ENCODE measurements at places on chromosomes 11 and 22.

- no peak for DNase-seq
Observed at GRCh38 chr11:26827567-26828081, 105.8 kb upstream of the SLC5A12 start.

DNA sequence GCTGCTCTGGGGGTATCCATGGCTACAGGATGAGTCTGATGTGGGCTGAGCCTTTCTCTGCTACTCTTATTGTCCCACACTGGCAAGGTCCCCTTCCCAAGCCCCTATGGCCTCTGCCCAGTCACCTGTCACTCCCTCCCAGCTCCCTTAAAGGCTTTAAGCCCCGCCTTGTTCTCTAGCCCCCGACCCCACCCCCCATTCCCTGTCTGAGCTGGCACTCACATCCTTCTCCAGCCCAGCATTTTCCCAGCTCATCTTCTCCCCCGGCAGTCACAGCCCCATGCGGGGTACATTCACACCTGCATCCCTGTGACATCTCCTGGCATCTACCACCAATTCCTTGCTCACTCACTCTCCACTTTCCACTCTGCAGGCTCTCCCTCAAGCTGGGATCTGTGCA is 4.3 kb downstream of the MTFP1 start:
- no peak for DNase-seq

- no peak for DNase-seq
Observed at GRCh38 chr22:35369996-35370395, 10.9 kb upstream of the HMOX1 start.

DNA sequence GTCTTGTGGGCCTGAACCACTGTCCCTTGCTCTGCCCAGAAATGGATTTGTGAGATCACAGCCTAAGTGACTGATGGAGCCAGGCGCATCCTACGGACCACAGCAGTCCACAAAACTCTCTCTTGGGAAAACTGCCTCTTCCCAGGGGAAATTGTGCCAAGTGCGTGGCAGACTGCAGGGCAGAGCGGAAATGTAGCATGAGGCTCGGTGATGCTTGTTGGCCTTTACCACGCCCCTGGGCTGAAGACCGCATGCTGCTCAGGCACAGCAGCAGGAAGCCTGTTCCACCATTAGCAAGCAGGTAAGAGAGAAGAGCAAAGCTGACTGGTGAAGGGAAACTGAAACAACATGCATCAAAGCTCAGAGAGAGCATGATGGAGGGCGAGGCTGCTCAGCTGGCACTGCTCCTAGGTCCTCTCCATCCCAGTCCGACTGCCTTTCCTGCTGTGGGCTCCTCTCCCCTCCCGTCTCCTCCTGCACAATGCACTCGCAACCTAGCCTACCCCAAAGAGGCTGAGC is 26.5 kb upstream of the SCARF2 start:
- DNase-seq: peak; percentile 69

- DNase-seq: peak; percentile 10
Observed at GRCh38 chr11:125433454-125434121, 62.5 kb downstream of the FEZ1 start.

DNA sequence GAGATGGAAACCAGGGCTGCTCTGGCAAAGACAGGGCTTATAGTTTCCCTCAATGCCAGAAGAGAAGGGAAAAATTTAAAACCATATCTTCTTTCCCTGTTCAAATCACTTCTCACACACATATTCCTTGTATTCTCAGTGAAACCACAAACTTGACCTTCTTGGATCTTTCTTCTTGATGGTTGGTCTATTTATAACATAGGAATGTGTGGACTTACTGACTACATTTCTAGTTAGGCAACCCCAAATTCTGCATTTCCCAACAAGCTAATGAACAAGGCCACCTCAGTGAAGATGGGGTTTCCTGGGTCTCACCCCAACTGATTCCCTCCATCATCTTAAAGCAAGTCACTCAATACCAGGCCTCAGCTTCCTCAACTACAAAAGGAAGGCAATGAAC is 3.8 kb upstream of the QSER1 start:
- DNase-seq: no peak

DNA sequence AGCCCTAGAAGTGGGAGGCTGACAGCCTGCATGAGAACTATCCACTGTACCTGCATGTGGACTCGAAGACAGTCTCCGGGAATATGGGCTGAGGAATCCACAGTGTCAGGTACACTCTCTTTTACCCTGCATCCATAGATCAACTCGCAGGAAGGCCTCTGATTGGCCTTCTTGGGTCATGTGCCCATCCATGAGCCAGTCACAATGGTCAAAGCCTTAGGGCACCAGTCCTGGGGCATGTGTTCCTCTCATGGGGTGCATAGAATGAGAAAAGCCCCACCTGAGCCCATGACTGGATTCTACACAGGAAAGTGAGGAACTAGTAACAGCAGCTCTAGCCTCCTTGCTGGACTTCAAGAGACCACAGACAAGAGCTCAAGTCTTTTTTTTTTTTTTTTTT is 10.6 kb downstream of the ART1 start:
- no peak for DNase-seq

- DNase-seq: no peak
Observed at GRCh38 chr22:19795617-19796008, 35.0 kb downstream of the TBX1 start.

All from CD4-positive, alpha-beta T cell treated with Interferon alpha-2 for 1 hour (primary cell).